Caki2 (cell line): ENCODE measurements at places on chromosomes 3 and 15.

- DNase-seq = no peak
These were observed 822.7 kb downstream of the TUSC7 start for GRCh38 chr3:117532268-117532667.

- peak; percentile 19 for DNase-seq
These were observed 9.1 kb downstream of the MRPS11 start for GRCh38 chr15:88476635-88477060.

DNA sequence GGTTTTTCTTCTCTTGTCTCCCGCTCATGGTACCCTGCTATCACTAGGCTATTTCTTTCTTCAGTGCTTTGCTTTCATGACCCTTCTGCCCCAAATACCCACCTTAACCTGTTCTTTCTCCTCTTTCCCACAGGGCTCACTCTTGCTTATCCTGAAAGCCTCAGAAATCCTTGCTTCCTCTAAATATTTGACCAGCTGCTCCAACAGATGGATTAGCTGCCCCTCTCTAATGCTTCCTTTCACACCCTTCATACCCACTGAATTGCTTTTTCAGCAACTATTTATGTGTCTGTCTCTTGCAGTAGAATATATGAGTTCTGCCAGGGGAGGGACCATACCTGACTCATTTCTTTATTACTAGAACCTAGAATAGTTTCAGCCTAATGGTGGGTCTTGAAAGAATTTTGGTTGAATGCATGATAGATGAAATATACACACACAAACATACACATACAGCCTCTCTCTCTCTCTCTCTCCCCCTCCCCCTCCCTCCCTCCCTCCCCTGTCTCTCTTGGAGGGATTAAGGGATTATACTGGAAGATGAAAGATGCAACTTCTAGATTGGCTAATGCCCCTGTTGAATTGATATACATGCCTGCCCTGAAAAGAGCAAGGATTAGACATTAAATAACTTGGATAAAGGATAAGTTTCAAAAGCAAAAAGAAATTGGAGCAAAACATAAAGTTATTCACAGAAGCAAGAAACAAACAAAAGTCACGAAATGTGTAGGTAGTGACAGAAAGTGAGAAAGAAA lies 95.0 kb upstream of the GADL1 start:
- DNase-seq = no peak

DNA sequence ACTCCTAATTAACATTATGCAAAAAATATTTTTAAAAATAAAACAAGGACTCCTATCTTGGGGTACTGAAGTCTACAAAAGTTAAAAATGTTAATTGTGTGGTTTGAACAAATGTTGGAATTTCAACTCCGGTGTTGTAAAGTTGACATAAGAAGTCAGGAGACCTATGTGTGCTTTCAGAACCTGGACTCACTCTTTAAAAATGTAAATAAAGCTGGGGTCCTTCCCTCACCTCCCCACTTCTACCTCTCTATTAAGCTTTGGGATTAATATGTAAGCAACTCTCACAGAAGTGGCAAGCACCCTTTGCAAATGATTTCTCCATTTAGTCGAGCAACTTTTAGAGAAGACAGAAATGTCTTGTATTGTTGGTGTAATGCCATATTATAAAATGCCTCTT lies 11.9 kb downstream of the MEIS2 start:
- DNase-seq = no peak

DNA sequence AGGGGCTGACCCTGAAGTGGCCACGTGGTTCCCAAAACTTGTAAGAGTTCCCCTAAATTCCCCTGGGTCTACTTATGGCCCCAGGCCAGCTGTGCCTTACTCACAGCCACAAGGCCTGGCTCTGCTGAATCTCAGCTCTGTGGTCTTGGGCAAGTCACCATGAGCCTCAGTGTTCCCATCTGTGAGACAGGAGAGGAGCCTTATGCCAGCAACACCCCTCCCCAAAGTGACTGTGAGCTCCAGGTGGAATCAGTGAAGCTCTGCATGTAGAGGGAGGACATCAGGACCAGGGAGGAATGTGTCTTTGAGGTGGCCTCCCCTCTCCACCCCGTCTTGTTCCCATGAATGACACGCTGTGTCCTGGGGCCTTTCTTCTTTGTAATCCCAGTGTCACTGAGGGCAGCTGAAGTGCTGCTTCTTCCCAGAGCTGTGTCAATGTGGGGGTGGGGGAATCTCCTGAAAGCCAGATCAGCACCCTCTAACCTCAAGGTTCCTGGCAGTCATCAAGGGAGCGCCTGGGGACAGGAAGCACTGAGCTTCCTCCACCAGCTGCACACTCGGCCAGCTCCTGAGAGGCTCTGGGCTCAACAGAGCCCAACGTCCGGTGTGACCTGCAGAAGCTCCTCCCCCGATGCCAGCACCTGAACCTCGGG lies 258.9 kb downstream of the UACA start:
- peak; percentile 50 for DNase-seq

GRCh38 chr3:81406318-81406717 lies 355.1 kb downstream of the GBE1 start:
- no peak for DNase-seq

DNA sequence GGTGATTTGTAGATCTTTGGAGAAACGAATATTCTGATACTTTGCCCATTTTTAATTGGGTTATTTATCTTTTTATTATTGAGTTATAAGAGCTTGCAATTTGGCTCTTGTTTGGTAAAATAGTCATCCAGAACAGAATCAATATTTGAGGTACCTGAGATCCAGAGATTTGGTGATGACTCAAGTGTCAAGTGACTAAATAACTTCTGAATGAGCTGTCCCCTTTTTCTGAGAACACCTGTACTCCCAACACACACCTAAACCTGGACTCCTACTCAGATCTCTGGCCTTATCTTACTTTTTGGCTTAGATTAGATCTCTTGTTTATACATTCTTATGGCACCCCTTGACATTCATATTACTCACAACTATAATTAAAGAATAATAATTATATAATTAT lies 3.1 kb upstream of the TRA2B start:
- no peak for DNase-seq

- DNase-seq = no peak
These were observed 201.7 kb upstream of the PFN2 start for GRCh38 chr3:150172356-150172755.
